Vagina (tissue), 2 donors: ENCODE measurements at places on chromosomes 2 and 18.

DNA sequence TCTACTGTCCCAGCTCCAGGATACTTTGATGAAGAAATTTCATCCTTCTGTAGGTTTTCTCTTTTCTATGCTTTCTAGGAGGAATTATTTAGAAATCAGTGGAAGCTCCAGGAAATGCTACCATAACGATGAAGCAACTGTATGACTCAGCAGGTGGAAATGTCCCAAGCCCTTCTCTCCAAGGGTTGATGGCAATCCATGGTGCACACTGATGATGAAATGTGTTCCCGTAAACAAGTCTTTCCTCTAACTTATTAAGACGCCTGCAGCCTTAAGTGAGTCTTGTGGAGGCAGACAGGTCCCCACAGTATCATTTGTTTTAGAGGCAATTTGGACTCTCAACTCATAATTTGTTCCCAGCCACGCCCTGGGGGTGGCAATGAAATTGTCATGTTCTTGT is 777.6 kb upstream of the SOX11 start:
- no peaks in the 10 kb centered on the region for H3K27me3 ChIP-seq
- H3K4me1 ChIP-seq, result no peaks in the 10 kb centered on the region
- no peak overlapping the region for H3K4me3 ChIP-seq
- no peak for DNase-seq
- H3K36me3 ChIP-seq, result no peaks in the 10 kb centered on the region

GRCh38 chr2:86171295-86171694 is 24.0 kb downstream of the IMMT start:
- H3K4me3 ChIP-seq, result no peak overlapping the region
- DNase-seq, result no peak
- peaks cover 6% of the 10 kb centered on the region for H3K4me1 ChIP-seq
- H3K27ac ChIP-seq, result no peak overlapping the region
- H3K36me3 ChIP-seq, result peaks cover 2% of the 10 kb centered on the region

- no peaks in the 10 kb centered on the region for H3K36me3 ChIP-seq
- no peak overlapping the region for H3K27ac ChIP-seq
- no peaks in the 10 kb centered on the region for H3K27me3 ChIP-seq
- no peaks in the 10 kb centered on the region for H3K4me1 ChIP-seq
- DNase-seq, result no peak
- no peak overlapping the region for H3K4me3 ChIP-seq
Observed at GRCh38 chr2:134900151-134900550, 18.5 kb upstream of the CCNT2 start.

- H3K4me3 ChIP-seq, result no peak overlapping the region
- DNase-seq, result no peak
- H3K27me3 ChIP-seq, result no peaks in the 10 kb centered on the region
- H3K27ac ChIP-seq, result no peak overlapping the region
- H3K36me3 ChIP-seq, result no peaks in the 10 kb centered on the region
Observed at GRCh38 chr2:206562375-206562774, 79.9 kb upstream of the FAM237A start.

DNA sequence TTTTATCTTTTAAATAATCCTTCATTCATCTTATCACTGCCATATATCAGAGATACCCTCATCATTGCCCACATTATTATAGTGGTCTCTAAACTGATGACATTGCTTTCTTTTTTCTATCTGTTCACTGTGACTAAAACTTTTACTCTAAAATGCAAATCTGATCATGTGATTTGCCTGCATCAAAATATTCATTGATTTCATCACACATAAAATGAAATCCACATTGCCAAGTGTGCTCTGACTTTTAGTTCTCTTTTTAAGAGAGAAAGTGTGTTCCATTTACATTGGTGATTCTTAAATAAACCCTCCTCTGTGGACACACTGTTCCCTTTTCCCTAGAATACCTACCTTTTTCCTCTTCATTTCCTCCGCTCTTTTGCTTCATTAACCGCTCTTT is 7.5 kb downstream of the REL start:
- DNase-seq, result no peak
- H3K4me3 ChIP-seq, result no peak overlapping the region
- H3K27ac ChIP-seq, result no peak overlapping the region
- H3K27me3 ChIP-seq, result no peaks in the 10 kb centered on the region

DNA sequence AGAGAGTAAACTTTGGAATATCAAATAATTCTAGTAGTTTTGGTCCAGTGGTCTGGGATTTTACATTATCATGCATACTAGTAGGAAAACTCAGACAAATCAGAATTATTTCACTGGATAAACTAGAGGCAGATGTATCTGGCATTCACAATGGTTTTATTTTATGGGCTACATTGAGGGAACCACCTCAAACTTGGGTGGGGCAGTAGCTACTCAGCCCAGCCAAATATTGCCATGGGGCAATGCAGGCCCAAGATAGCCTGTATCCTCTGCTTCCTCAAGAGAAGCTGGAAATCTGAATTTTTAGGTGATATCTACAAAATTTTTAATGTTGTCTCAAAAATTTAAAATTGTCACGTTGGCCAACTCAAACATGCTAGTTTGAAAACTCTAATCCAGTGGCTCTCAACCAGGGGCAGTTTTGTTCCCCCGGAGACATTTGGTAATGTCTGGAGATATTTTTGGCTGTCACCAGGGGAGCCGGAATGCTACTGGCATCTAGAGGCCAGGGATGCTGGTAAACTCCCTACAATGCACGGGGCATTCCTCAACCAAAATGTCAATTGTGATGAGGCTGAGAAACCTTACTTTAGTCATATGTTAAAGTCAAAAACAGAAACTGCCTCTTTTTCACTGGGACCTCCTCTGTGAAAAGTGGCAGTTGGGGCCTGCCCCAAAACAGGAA is 172.8 kb upstream of the SPRED2 start:
- no peak overlapping the region for H3K27ac ChIP-seq
- H3K4me1 ChIP-seq, result peaks cover 19% of the 10 kb centered on the region
- H3K27me3 ChIP-seq, result no peaks in the 10 kb centered on the region
- H3K36me3 ChIP-seq, result no peaks in the 10 kb centered on the region
- no peak overlapping the region for H3K4me3 ChIP-seq
- DNase-seq, result no peak

DNA sequence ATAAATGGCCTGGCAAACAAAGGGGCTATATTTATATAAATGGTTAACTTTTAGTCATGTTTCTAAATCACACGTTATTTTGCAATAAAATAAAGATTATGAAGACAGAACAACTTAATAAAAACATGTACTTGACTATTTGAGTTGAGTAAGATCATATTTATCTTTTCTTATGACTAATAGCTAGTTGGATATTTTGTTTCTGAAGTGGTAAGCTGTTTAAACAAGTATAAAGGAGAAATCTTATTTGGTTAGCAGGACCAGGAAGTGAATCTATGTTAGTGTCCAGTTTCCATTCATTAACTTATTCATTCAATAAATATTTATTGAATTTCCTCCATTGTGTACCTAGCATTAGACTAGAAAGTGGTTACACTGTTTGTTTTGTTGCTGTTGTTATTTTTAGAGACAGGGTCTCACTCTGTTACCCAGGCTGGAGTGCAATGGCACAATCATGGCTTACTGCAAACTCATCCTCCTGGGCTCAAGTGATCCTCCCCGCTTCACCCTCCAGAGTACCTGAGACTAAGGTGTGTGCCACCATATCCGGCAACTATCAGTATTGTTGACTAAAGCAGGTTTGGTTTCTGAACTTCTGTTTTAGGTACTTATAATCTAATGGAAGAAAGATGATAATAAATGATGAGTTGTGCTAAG is 312.6 kb downstream of the DPP10 start:
- H3K4me3 ChIP-seq, result no peak overlapping the region
- no peaks in the 10 kb centered on the region for H3K36me3 ChIP-seq
- no peak overlapping the region for H3K27ac ChIP-seq

DNA sequence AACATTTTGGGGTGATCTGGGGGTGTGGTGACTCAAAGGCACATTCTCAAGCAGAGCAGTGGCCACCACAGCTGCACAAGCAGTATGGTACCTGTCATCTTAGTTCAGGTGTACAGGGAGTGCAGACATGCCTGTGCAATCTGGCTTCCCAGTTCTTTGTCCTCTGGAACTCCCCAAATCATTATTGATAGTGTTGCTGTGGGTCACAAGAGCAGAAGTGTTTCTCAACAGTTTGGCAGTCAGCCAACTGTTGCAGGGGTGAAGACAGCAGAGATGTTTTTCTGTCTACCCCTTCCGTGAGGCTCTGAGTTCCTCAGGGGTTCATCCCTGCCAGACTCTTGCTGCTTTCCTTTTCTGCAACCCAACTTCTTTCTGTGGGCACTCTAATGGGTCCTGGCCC is 206.5 kb upstream of the ZSWIM2 start:
- H3K4me1 ChIP-seq, result no peaks in the 10 kb centered on the region
- no peaks in the 10 kb centered on the region for H3K27me3 ChIP-seq
- H3K27ac ChIP-seq, result no peak overlapping the region
- H3K4me3 ChIP-seq, result no peak overlapping the region
- DNase-seq, result no peak

GRCh38 chr18:61690418-61691138 is 202.2 kb downstream of the RNF152 start:
- no peak overlapping the region for H3K4me3 ChIP-seq
- no peaks in the 10 kb centered on the region for H3K36me3 ChIP-seq
- no peak overlapping the region for H3K27ac ChIP-seq
- H3K27me3 ChIP-seq, result no peaks in the 10 kb centered on the region

DNA sequence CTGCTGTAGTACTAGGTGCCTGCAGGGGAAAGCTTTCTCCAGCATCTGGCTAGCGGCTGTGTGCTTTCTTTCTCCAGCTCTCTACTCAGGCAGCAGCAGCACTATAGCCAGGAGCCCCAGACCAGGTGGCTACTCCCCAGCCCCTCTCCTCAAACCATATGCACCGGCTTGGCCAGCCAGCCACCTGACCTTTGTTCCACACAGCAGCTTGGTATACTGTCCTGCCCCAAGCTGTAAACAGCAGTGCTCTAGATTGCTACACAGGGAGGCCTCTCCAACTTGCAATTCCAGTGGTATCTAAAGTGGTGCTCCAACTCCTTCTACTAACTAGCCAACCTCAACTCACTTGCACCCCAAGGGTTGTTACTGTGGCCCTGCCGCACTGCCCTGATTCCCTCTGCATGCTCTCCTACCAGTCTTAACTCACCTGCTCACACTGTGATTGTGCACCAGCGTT is 19.6 kb downstream of the LDAH start:
- no peaks in the 10 kb centered on the region for H3K4me1 ChIP-seq
- no peak for DNase-seq
- no peak overlapping the region for H3K4me3 ChIP-seq
- no peaks in the 10 kb centered on the region for H3K27me3 ChIP-seq
- no peak overlapping the region for H3K27ac ChIP-seq
- H3K36me3 ChIP-seq, result no peaks in the 10 kb centered on the region

DNA sequence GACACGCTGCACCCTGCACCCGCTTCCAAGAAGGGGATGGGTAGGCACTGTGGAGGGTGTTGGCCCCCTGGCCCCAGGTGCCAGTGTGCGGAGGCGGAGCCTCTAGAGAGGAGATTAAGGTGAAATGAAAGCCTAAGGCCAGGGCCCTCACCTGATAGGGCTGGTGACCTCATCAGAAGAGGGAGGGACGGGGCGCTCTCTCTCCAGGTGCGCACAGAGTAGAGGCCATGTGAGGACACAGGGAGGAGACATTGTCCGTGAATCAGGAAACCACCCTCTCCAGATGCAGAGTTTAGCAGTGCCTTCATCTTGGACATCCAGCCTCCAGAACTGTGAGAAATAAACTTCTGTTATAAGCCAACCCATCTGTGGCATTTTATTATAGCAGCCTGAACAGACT is 62.3 kb downstream of the PSMG2 start:
- H3K27me3 ChIP-seq, result no peaks in the 10 kb centered on the region
- no peak for DNase-seq
- no peak overlapping the region for H3K27ac ChIP-seq
- no peaks in the 10 kb centered on the region for H3K36me3 ChIP-seq

DNA sequence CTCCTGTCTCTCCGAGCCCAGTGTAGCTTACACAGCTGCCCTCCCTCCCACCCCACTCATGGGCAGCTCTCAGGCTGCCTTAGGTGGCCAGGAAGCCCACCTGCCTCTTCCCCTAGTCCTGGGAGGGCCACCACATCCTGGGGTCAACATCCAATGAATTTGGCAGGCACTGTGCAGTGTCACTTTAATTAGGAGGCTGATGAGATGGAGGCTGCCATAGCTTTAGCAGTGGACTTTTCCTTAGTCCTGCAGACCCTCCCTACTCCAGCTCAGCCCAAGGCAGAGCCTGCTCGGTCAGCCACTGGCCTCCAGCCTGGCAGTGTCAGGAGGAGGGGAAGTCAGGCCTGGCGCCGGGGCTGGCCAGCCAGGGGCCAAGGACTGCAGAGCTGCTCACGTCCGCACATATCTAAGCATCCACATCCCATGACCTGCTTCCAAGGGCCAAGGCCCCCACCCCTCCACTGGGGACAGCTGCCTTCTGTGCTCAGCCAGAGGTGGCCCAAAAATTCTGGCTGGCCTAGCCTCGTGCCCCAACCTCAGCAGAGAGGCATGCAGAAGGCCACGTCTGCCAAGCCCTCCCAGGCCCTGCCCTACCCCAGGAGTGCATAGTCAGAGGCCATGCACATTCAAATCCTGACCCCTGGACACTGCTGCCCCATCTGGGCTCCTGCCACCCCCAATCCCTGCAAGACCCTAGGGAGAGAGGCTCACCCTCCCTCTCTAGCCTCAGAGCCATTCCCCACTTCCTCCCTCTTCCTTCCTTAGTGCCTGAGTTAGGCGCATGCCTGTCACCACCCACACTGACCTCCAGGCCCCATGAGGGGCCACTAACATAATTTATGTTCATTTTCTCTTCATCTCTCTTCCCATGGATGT is 33.1 kb downstream of the ADRA2B start:
- H3K27me3 ChIP-seq, result no peaks in the 10 kb centered on the region
- H3K27ac ChIP-seq, result no peak overlapping the region
- H3K4me3 ChIP-seq, result no peak overlapping the region
- H3K36me3 ChIP-seq, result no peaks in the 10 kb centered on the region
- H3K4me1 ChIP-seq, result no peaks in the 10 kb centered on the region
